ENCODE measurements at places on chromosomes 3 and 15.

DNA sequence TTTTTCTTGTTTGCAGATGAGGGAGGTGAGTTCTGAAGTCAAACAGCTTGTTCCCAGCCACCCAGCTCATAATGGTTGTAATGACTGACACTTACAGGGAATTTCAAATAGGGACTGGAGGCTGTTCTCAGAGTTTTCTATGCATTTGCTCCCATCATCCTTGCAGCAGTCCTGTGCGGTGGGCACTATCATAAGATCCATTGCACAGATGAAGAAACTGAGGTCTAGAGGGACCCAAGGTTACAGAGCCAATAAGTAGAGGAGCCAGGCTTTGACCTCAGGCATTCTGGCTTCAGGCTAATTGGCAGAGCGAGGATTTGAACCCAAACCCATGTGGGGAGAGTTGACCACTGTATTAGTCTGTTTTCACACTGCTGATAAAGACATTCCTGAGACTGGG is 32.4 kb downstream of the FAH start:
- no peak for DNase-seq

DNA sequence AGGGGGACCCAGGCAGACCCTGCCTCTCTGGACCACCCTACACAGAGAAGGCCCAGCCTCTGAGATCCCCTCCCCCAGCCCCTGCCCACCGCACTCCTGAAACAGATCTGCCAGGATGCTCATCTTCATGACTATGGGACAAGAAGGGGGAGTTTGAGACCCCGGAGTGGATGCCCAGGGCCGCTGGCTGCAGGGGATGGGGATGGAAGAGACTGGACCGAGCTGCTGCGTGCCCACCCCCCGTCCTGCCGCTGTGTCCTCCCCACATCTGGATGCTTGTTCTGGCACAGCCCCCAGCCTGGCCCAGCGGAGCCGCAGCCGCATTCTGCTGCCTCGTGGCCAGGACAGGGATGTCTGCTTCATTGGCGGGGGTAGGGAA is 30.3 kb upstream of the SEMA3F start:
- DNase-seq = no peak

DNA sequence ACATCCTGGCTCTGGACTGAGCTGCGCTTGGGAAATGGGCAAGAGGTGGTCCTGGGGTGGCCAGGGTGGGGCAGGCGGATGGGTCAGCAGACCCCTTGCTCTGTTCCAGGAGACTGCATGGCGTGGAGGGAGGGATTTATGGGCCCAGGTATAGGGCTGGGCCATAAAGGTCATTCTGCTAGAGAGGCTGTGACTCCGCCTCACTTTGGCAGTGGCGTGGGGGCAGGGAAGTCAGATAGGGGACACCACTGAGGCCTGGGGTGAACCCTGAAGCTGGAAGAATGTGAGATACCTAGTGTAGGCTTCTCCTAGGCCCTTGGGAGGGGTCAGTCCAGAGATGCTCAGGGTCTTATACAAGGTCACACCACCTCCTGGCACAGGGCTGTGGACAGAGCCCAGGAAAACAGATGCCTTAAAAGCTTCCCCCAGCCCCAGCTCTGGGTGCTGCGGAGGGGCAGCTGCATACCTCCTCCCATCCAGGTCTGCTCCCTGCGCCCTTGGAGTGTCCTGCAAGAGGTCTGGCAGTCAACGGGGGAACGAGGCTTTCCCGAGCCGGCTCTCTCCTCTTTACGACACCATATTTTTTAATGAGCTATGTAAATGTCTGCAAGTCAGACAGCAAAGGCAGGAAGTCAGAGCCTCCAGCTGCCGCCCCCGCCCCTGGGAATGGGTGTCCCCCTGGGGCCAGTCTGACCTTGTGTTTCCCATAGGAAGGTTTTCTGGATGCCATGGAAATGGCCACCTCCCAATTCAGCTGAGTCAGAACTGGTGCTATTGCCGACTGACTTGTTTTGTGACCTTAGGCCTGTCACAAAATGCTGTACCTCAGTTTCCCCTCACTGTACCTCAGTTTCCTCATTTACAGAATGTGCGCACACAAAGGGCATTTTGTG is 26.3 kb downstream of the LINGO1 start:
- DNase-seq = no peak

GRCh38 chr3:105829229-105829628 is 39.6 kb downstream of the CBLB start:
- no peak for DNase-seq

DNA sequence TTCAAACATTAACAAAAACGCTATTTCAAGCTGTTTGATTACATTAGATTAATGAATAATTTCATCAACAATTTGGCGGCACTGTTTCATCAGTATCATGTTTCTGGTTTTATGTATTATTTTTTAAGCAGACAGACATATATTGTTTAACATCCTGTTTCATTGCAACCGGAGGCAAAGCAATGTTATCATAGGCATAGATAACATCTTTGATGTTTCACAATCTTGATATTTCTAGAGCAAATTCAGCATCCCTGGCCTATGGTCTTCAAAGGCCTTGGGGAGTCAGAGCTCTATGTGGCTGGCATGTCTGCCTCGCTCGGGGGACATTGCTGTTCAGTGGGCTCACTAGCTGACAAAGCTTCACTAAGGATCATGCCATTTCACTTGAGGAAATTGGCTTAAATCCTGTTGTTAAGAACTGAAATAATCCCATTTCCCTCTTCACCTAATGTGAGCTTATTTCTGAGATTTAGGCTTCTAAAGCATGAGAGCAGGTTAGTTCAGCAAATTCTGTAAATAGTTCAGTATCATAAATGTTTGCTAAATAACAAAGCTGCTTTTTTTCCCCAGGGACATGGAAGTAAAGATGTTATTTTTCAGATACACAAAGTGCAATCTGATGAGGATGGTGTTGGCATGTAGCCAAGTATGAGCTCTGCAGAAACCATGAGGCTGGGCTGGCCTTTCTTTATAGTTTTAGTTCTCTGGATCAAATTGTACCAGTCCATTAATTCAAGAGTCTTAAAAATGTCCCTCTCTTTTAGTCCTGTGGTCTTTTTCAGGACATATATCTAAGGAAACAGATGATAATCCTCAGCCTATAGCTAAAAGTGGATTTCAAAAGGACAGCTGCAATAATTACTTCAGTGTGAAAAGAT is 941.4 kb downstream of the PLOD2 start:
- no peak for DNase-seq

GRCh38 chr15:66765478-66766281 is 63.6 kb downstream of the SMAD6 start:
- no peak for DNase-seq

GRCh38 chr15:56919609-56920366 is 1.3 kb downstream of the TCF12 start:
- peak; percentile 18 for DNase-seq

- DNase-seq = no peak
These were observed 51.3 kb downstream of the ETV5 start for GRCh38 chr3:186057594-186057993.

- DNase-seq = no peak
These were observed 346.9 kb downstream of the WDR72 start for GRCh38 chr15:53412542-53412941.

GRCh38 chr15:70078578-70079417 is 18.9 kb downstream of the TLE3 start:
- no peak for DNase-seq

GRCh38 chr15:82968066-82968465 is 15.5 kb upstream of the HOMER2 start:
- no peak for DNase-seq

DNA sequence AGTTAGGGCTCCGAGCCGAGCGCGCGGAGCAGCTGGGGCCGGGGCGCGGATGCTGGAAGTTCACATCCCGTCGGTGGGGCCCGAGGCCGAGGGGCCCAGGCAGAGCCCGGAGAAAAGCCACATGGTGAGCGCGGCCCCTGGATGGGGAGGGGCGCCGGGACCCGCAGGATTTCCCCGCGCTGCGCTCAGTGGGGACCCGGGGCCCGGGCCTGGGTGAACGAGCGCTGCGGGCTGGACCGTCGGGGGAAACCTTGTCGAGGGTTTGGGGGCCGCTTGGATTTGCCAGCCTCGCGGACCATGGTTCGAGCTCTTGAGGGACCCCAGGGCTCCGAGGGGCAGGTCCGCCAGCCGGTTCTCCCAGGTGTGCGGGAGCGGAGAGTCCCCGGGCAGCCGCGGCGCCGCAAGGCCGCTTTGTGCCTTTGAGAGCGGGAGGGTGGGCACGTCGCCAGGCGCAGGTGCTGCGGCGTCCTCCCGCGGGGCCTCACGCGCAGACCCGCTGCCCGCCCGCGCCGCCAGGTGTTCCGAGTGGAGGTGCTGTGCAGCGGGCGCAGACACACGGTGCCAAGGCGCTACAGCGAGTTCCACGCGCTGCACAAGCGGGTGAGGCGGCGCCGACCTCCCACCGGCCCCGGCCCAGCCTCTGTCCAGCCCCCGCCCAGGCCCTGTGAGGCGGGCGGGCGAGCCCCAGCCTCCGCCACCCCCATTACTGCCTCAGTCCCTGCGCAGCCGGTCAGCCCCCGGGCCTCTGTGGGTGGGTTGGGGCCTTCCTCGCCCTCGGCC is at the start of gene SNX22:
SNX22 (plus strand) TSS at position 5 of the 780 bp plus-strand sequence; CDS start at position 50, 45 bp downstream.
- DNase-seq = no peak

DNA sequence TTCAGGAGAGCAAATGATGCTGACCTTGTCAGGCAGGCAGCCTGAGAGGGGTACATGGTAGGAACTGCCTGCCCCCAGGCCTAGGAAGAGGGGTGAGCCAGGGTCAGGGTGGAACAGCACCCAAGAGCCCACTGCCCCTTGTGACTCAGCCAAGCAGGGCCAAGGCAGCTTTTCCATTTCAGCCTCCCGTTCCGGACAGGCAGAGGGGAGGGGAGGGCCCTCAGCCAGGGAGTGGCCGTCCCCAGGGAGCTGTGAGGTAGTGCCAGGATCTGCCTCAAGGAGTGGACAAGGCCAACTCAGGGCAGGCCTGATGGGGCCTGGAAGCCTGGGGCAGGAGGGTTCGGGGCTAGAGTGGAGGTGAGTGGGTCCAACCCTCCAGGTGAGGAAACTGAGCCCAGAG is 5.1 kb upstream of the ANKRD63 start:
- DNase-seq = peak; percentile 17

- DNase-seq = peak; percentile 1
These were observed 83.6 kb upstream of the SMAD3 start for GRCh38 chr15:66981771-66982170.

GRCh38 chr3:171066206-171066605 is 39.7 kb upstream of the SLC2A2 start:
- no peak for DNase-seq

GRCh38 chr3:38555149-38555840 is 59.2 kb downstream of the EXOG start:
- no peak for DNase-seq

GRCh38 chr15:38883987-38884386 is 319.4 kb upstream of the RASGRP1 start:
- no peak for DNase-seq

- DNase-seq = no peak
These were observed 677.0 kb downstream of the PLOD2 start for GRCh38 chr3:145483992-145484391.

DNA sequence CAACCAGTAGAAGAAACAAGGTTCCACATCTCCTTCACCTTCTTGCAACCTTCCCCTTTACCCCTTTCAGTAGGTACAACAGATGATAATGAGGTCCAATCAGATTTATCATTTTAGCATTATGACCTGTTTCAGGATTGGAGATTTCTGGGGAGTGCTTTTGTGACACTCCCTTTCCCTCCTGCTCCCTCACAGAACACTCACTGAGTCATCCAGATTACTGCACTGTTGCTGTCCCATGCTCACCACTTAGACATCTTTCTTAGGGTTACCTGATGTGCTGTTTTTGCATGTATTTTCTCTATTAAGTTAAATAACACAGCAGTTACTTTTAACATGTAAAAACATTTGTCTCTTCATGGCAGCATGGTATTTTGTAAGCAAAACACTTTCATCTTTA is 118.5 kb downstream of the MFSD1 start:
- no peak for DNase-seq

DNA sequence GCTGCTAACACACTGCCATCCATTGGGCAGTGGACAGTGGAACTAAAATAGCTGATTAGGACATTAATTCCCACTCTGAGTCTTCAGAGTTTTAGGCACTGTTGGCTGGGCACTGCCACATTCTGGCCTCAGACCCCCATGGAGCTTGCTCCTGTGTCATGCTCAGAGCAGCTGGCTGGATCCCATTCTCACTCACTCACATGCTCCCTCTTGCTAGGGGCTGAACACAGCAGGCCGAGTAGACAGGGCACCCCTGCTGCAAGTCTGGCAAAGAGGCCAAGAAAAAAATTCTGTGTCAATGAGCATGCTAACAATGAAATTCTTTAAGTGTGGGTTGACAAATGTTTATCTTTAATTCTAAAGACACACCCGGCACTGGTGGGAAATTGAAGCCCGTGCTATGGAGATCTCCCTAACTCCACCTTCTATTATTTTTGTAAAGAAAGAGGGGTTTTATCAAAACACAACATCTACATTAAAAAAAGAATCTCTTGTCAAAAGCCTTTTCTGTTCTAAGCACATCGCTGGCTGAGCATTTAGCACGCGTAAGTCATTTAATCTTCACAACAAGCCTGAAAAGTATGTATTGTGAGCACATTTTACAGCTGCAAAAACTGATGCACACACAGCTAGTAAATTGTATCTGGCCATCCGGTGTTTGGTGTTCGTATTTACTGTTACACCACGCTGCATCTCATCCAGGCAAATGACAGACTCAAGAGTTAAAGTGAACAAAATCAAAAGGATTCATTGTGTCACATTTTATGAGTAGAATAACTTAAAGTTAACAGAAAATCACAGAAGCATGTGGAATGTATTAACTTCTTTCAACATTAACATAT is 362.1 kb downstream of the PLOD2 start:
- no peak for DNase-seq

DNA sequence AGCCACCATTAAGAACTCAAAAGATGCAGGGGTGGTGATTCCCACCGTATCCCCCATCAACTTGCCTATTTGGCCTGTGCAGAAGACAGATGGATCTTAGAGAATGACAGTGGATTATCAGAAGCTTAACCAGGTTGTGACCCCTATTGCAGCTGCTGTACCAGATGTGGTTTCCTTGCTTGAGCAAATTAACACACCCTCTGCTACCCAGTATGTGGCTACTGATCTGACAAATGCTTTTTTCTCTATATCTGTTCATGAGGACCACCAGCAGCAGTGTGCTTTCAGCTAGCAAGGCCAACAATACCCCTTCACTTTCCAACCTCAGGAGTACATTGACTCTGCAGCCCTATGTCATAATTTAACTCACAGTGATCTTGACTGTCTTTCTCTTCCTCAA is 8.6 kb upstream of the MCF2L2 start:
- DNase-seq = no peak

Data from HEK293T (cell line).